ENCODE measurements at places on chromosomes 4 and X.

DNA sequence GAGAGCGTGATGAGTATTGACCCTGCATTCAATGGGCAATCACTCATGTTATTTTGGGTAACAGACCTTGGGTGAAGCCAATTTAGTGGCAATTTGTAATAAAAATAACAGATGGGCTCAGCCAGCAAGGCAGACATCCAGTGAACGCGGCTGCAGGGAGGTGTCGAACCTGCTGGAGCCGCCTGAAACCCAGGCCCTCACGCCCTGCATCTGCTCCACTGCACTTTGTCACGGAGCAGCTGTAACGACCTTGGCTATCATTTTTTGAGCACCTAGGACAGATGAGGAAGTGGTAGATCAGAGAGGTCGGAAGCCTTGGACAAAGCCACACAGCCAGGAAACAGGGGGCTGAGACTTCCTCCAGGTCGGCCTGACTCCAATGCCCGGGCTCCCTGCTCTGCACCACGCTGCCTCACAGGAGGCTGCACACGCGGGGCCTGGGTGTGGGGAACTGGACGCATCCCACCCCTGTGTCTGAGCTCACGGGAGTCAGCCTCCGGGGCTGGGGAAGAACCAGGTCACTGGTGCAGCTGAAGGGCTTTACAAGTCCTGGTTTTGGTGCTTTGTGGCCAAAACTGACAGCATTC is 19.4 kb downstream of the HMX1 start:
- no peak for DNase-seq

GRCh38 chr4:47863486-47863885 is 25.6 kb upstream of the CORIN start:
- peak; percentile 3 for DNase-seq

- DNase-seq, result no peak
Measured at GRCh38 chr4:7416745-7417432, 17.8 kb downstream of the PSAPL1 start.

DNA sequence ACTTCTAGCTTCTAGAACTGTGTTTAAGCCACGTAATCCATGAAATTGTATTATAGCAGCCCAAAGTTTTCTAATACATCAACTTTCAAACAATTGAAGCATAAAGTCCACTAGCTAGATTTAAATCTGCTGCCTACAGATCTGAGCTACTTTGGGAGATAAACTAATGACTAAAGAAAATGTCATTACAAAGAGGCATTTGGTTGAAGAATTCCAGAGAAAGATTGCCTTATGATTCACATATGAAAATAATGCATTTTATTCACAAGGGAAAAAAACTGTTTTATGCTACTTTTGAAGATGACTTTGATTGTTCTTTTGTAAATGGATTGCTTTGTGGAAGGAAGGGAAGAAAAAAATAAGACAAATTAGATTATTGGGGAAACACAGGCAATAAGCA is 124.1 kb upstream of the SLIT2 start:
- DNase-seq, result peak; percentile 24

GRCh38 chr4:44118971-44119680 is 329.5 kb downstream of the KCTD8 start:
- DNase-seq, result no peak

- no peak for DNase-seq
Measured at GRCh38 chrX:40527543-40527942, 53.2 kb upstream of the ATP6AP2 start.

- no peak for DNase-seq
Measured at GRCh38 chr4:8053688-8054449, 104.7 kb downstream of the ABLIM2 start.

DNA sequence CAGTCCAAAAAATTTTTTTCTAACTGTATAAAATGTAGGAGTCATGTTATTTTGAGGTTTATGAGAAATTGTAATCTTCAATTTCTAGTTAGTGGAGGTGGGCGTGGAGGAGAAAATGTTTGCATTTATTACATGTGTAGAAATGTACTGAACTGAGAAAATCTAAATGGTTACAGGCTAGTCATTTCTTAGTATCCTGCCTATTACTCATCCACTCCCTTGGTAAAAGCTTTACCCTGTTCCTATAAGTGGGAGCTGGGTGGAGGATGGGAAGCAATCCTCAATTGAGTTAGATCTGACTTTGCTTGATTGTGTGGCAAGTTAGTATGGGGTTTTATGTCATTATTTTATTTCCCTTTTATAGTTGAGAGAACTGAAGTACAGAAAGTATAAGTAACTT is 73.8 kb downstream of the POLA1 start:
- DNase-seq, result peak; percentile 7

GRCh38 chr4:184448141-184448540 is 26.2 kb downstream of the IRF2 start:
- no peak for DNase-seq

- peak; percentile 6 for DNase-seq
Measured at GRCh38 chrX:63889001-63889400, 104.0 kb upstream of the ARHGEF9 start.

DNA sequence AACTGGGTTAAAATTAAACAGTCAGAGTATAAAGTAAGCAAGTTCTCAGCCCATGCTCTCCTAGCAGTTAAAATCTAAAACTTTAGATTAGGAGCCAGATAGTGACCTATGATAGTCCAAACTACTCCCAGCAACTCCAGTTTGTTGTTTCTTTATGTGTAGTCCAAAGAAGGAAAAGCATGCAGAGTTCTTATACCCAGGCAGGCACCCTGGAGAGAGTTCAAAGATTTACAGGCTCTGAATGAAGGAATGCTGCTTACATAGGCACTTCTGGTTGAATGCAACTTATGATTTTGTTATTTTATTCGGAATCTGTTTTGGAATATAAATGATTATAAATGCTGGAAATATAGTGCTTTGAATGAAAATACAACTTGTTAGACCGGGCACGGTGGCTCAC is 67.2 kb downstream of the GPAT3 start:
- DNase-seq, result no peak

- DNase-seq, result no peak
Measured at GRCh38 chr4:143420227-143420626, 83.6 kb downstream of the GAB1 start.

- DNase-seq, result peak; percentile 47
Measured at GRCh38 chr4:113919611-113920010, 59.8 kb downstream of the ARSJ start.

- peak; percentile 66 for DNase-seq
Measured at GRCh38 chr4:165879641-165880040, 6.6 kb downstream of the TLL1 start.

DNA sequence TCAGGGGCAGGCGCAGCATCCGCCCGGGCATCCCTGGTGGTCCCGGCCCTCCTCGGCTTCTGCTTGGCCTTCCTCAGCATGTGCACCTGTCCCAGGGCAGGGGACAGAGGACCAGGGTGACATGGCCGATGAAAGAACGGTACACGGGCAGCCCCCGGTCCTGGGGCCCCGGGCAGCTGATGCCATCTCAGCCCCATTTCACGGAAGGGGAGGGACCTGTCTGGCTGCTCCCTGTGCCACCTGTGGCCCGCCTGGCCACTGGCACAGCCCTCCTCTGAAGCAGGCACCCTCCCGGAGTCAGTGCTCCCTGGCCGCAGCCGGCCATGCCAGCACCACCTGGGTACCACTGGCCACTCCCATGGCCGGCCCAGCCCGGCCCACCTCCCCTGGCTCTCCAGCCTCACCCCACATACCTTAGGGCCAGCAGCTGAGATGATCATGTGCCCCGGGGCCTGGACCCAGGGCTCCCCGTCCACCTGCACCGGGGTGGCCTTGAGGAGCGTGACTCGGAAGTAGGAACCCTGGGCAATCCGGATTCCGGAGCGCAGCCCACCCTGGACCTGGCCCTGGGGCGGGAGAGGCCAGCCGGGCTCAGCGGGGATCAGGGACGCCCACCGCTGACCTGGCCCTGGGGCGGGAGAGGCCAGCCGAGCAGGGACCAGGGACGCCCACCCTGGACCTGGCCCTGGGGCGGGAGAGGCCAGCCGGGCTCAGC is 12.6 kb downstream of the DGKQ start:
- DNase-seq, result no peak

DNA sequence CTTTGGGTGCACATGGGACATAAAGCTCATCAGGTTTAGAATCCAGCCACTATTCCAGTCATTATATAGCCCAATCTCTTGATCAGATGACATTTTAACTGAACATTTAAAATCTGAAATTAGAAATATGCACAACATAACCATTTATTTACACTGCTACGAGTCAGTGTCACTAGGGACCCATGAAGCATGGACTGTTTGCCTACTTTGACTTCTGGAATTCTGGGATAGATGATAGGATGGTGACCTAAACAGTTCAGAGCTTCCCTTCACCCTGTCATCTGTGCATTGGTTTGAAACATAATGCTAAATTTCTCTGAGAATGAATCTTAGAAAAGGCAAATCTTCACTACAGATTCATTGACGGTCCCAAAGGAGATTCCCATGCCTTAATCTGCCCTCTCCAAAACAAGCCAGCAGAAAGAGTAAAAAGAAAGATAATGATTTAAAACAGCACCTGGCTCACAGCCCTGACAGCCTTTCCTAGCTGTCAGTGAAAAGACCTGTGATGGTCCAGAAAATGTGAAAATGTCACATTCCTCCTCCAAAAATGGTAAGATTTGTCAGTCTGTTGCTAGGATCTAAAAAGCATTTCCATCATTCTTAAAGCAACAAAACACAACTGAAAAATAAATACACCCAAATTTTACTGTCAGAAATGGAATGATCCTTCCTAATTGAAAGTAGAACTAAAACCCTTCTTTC is 18.9 kb upstream of the HERC3 start:
- DNase-seq, result peak; percentile 67

- DNase-seq, result no peak
Measured at GRCh38 chr4:144557404-144557803, 88.6 kb upstream of the HHIP start.

GRCh38 chr4:56289934-56290333 is 97.4 kb downstream of the AASDH start:
- peak; percentile 10 for DNase-seq

GRCh38 chr4:173492315-173492714 is 37.7 kb downstream of the HAND2 start:
- DNase-seq, result no peak

DNA sequence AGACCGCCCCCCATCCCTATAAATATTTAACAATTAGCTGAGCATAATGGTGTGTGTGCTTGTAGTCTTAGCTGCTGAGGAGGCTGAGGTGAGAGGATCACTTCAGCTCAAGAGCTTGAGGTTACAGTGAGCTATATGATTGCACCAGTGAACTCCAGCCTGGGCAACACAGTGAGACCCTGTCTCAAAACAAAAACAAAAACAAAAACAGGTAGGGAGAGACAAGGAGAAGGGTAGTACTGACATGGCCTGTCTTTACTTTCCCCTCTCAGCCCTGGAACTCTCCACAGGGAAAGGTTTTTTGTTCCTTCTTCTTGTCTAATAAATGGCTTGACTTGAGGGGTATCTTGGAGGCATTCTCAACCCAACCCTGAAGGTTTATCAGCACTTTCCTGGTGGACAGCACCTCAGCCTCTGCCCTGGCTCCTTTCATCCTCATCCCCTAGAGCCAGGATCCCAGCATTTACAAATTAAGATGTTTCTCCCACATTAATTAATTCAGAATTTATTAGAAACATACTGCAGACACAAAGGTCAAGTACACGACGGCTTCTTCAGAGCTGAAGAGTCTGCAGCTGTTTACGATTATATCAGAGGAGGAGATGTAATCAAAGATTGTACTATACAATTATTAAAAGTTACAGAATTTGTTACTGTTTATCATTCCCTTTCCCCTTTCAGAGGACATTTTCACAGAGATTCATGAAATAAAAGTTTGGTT is 131.8 kb downstream of the AFF1 start:
- peak; percentile 17 for DNase-seq

DNA sequence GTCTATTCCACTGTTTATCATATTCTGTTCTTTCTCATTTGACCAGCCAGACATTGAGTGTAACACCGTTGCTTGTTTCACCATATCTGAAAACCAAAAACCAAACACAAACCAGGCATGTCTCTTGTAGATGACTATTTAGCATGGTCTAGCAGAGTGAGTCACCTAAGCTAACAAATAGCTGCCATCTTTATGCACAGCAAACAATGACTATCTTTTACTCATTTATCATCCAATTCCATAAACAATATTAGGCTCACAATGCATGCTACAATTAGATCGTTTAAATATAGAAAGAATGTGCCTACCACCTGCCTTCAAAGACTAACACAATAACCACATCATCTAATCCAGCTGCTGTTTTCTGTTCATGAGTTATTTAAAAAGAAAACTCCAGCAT is 495.4 kb downstream of the PCDH19 start:
- DNase-seq, result no peak

GRCh38 chr4:8772499-8773123 is 99.0 kb downstream of the HMX1 start:
- DNase-seq, result no peak

GRCh38 chrX:16445166-16445752 is 204.7 kb upstream of the S100G start:
- peak; percentile 30 for DNase-seq

DNA sequence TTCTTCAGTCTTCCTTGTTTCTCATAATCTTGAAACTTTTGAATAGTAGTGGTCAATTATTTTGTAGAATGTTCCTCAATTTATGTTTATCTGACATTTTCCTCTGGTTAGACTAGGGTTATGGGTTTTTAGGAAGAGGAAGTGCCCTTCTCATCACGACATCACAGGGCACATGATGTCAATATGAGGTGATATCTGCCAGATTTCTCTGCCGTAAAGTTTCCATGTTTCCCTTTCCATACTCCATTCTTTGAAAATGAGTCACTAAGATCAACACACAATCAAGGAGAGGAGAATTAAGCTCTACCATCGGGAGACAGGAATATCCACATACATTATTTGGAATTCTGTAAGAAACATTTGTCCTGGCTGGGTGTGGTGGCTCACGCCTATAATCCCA is 28.4 kb downstream of the RP2 start:
- peak; percentile 52 for DNase-seq

- peak; percentile 93 for DNase-seq
Measured at GRCh38 chrX:103453655-103454054, 65.6 kb downstream of the RAB40A start.

DNA sequence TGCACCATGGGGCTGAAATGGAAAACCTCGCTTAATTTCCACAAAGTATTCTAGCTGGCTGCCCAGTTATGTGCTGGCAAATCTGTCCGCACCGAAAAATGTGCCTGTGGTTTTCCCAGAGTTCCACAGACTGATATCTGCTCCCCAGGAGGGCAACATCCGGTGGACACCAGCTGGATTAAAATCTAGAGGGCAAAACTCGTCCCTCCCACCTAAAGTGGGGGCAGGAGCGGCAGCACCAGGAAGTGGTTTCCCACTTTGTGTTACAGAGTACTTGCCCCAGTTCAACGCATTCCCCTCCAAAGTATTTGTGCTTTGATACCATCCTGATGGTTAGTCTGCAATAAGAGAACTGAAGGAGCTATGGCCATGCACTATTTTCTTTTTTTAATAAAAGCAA is 187.6 kb downstream of the TSPAN5 start:
- no peak for DNase-seq

GRCh38 chr4:138939960-138940359 is 75.6 kb upstream of the NOCT start:
- no peak for DNase-seq

Measured in fibroblast of skin of right quadriceps (primary cell).